Bronchus fibroblast of lung (primary cell): ENCODE measurements at places on chromosomes 7 and 10. TPM values are rescaled to one million over a fixed set of nuclear protein-coding genes. Genes with fewer than 3 reads are reported as not detected.

Gene NPTX2
- 0.45 and 0.50 TPM in 2 replicates for total RNA-seq

Gene SLC26A5
- not detected in 2 replicates for total RNA-seq

Gene TRPV5
- not detected in 2 replicates for total RNA-seq

Gene SFRP4
- not detected in 2 replicates for total RNA-seq

Gene CD36
- 0.15 TPM in 1 of 2 replicates, not detected in the other for total RNA-seq

Gene GPR37
- 5.9 and 6.2 TPM in 2 replicates for total RNA-seq

Gene TBXAS1
- total RNA-seq = 2.2 and 3.7 TPM in 2 replicates

Gene GIMAP4
- not detected in 2 replicates for total RNA-seq

Gene GPR15LG
- total RNA-seq = not detected in 2 replicates

Gene CNPY1
- total RNA-seq = not detected in 2 replicates

Gene CH25H
- 0.30 and 0.34 TPM in 2 replicates for total RNA-seq

Gene SPOCK2
- 0.15 and 0.34 TPM in 2 replicates for total RNA-seq

Gene SSC4D
- total RNA-seq = 0.45 and 0.67 TPM in 2 replicates

Gene SND1
- 158 and 173 TPM in 2 replicates for total RNA-seq

Gene LEP
- total RNA-seq = not detected in 2 replicates
